Stimulated activated CD4-positive, alpha-beta T cell treated with anti-CD3 and anti-CD28 coated beads, Interleukin-4, amount 100 ng/mL, for 48 hours (primary cell): ENCODE measurements at places on chromosomes 6 and 20.

GRCh38 chr6:144480473-144480872 is 195.3 kb downstream of the UTRN start:
- no peak for DNase-seq

DNA sequence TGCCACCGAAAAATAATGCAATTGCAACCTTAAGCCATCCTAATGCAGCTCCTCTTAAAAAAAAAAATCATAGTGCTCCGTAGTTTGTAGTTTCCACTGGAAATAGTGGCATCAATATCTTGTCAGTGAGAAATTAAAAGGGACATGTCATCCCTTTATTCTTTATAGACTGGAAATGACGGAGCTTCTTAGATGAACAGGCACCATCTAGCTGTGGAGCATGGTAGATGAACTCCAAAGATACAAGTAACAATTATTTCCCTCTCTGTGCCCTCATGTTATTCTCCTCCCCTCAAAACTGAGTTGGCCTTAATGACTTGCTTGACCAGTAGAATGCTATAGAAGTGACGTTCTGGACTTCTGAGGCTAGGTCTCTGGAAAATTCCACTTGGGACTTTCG is 268.1 kb upstream of the SPTLC3 start:
- no peak for DNase-seq

DNA sequence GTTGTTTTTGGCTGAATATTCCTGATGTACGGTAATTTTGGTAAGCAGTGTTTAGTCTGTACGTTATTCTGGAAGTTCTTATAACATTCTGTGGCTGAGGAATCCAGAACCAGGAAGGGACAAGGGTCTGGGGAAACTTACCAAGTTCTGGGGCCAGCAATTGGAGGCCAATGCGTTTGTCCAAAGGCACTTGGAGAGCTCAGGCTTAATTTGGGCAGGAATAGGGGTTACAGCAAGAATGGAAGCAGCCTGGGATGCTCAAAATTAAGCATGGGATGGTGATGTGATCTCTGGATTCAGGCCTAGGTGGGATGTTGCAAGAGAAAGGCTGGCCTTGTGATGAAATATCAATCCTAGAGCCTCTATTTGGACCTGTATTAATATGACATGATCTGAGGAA is 235.2 kb upstream of the NOX3 start:
- DNase-seq = no peak

- no peak for DNase-seq
Measured at GRCh38 chr6:86017236-86017635, 374.6 kb upstream of the SYNCRIP start.

DNA sequence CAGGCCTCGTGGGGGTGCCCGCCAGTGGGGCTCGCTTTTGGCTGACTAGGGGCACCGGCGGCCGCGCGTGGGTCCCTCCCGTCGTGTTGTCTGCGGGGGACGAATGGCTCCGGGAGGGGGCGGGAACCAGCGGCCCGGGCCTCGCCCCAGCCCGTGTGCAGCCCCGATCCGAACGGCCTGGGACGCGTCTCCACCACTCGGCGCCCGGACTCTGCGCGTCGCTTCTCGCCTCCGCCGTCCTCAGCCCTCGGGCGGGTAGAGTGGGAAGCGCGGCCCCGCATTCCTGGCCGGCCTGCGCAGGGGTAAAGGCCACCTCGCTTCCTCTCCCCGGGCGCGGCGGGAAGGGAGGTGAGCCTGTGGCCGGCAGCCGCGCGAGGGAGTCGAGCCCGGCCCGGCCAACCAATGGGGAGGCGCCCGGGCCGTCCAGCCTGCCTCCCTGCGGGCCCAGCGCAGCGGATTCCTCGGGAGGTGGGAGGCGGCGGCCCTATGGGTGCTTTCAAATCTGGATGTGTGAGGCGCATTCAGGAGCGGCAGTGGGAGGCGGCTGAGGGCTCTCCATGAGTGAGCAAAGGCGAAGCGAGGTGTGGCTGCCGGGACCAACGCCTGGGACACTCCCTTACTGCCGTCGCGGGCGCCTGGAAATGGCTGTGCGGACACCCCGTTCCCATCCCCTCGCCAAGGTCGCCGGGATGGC is 1.1 kb upstream of the ZBTB46 start:
- no peak for DNase-seq

- DNase-seq = no peak
Measured at GRCh38 chr20:8089668-8090067, 42.4 kb upstream of the PLCB1 start.

DNA sequence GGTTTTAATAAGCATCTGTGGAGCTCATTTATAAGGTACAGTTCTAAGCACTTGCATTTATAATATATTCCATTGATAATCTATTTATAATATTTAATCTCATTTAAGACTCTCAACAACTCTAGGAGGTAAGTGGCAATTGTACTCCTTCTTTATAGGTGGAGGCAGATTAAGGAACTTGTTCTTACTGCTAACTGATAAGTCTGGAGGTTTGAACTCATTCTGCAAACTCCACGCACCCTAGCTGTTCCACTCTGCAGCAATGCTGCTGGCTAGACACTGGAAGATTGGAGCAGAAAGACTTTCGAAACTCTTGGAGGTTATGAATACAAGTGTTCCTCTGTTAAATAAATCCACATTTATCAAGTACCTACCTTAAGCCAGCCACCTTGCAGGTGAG is 793 bp upstream of the HDAC2 start:
- DNase-seq = no peak

GRCh38 chr6:71490876-71491275 is 202.3 kb downstream of the OGFRL1 start:
- no peak for DNase-seq

DNA sequence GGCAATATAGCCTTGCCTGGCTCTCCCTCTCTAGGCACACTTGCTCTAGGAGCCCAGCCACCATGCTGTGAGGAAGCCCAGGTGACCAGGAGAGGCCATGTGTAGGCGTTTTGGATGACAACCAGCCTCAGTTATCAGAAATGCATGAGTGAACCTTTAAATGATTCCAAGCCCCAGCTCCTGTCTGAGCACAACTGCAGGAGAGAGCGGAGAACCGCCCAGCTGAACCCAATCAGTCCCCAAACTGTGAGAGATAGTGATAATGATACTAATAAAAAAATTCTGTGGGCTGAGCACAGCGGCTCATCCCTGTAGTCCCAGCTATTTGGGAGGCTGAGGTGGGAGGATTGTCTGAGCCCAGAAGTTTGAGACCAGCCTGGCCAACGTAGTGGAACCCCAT is 83.8 kb upstream of the TOX2 start:
- no peak for DNase-seq

DNA sequence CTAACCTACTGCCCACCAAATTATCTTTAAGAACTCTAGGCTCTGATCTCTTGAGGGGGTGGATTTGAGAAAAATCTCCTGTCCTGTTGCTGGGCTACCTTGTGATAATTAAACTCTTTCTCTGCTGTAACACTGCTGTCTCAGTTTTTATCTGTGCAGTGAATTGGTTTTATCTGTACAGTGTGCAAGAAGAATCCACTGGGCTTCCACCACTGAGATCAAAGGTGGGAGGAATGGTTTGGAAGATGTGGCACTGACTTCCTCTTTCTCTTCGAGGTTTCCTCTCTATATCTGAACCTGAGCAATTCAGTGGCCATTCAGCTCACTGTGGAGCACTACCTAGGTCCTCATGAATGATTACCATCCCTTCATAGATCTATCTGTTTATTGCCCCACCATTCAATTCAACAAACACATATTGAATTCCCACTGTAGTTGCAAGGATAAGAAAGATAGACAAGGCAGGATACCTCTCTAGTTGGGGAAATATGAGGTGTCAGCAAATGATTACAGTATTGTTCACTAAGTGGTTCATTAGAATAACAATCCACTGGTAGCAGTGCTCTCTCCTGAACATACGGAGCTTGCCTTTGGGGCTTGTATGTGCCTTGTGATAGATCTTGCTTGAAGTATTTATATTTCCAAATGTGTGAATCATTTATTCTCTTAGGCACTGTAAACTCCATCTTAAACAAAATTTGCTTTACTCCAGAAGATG is 172.1 kb upstream of the ARG1 start:
- DNase-seq = no peak

DNA sequence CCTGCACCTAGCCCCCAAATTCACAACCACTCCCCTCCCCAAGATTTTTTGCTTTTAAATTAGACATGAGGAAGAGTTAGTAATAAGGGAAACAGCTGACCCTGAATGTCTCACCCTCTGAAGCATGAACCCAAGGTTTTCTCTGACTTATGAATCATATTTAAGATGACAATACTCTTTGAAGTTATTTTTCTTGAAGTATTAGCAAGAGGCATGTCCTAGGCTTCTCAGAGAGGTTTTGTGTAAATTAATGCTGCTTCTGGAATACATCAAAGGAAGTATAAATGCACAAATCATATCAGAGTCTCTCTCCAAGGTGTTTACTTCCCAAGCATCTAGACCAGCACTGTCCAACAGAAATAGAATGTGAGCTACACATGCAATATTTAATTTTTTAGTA is 408.1 kb upstream of the MARCKS start:
- DNase-seq = no peak

GRCh38 chr6:10221178-10221577 is 193.7 kb downstream of the TFAP2A start:
- no peak for DNase-seq

GRCh38 chr6:102197211-102197610 is 803.7 kb downstream of the GRIK2 start:
- no peak for DNase-seq

DNA sequence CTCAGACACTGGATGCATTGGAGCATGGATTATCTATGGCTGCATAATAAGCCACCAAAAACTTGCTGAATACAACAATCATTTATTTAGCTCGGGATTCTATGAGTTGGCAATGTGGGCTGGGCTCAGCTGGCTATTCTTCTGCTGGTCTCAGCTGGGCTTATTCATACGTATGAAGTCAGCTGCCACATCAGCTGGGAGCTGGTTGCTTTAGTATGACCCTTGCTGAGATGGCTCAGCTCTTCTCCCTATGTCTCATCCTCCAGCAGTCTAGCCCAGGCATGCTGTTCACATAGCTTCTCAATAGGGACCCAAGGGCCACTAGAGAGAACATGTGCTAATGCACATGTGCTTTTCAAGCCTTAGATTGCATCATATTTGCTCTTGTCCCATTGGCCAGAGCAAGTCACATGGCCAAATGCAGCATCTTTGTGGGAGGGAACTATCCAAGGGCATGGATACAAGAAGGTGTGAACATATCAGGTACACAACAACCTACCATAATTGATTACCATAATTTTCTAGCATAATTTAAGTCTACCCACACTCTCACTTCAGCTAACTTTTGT is 444.6 kb downstream of the KIF16B start:
- DNase-seq = no peak

DNA sequence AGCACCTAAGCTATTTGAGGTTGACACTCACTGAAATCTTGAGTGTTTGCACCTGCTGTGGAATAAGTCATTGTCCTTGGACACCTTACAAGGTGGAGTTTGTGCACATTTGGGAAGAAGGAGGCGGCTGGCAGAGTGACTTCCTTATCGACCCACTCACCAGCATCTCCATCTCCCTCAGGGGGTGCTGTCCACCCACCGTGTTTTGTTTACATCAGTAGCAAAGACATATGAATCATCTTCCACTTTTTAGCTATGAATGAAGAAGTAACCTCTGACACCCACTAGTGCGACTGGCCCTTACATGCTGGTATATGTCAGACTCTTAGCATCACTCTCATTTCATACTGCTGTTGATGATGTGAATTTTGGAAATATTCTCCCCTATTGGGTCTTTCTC is 119.5 kb upstream of the SGK1 start:
- peak; percentile 2 for DNase-seq

- no peak for DNase-seq
Measured at GRCh38 chr6:144488590-144488989, 203.5 kb downstream of the UTRN start.

DNA sequence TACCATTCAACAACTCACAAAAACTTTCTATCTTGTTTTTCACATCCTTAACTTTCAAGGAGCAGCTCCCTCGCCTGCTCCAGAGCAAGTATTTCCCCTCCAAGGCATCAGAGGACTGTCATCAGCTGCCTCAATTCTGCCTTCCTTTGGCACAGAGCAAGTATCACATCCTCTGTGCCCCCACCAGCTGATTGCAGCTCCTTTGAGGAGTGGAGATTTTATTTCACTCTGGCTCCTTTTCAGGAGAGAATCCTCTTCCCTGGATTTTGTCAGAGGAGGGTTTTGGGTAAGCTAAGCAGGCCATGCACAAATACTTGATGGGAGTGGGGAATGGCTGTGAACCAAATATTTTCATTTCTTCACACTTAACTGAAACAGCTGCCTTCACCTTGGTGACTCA is 610.5 kb upstream of the FLRT3 start:
- no peak for DNase-seq

DNA sequence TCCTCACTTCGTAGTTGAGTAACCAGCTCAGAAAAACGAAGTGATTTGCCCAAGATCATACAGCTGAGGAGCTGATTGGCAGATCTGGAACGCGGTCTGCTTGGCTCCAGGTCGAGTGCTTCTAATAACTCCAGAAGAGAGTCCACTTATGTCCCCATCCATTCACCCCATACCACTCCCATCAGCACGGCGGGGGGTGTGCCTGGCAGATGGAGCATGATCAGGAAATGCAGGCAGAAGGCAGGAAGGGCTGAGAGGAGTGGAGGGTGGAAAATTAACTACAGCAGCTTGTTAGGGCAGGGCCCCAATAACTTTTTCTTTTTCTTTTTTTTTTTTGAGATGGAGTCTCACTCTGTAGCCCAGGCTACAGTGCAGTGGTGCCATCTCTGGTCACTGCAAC is 15.0 kb downstream of the FITM2 start:
- DNase-seq = no peak

DNA sequence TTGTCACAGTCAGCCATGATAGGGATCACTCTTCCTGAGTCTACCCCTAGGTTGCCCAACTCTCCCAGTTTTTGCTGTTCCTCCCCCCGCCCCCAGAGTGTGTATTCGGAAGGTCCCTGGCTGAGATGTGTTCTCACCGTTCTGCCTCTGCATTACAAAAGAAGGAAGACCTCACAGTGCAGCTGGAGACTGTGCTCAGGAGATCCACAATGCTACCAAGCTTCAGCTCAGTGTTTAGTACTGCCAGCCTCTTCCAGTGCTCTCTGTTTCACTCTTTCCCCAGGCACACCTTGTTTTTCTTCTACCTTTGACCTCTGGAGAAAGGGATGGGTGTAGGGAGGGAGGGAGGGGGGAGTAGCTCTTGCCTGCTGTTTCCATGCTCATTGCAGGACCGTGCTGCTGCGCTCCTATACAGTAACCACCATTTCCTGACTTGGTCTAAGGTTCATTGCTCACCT is 13.4 kb upstream of the MOCS1 start:
- DNase-seq = no peak

DNA sequence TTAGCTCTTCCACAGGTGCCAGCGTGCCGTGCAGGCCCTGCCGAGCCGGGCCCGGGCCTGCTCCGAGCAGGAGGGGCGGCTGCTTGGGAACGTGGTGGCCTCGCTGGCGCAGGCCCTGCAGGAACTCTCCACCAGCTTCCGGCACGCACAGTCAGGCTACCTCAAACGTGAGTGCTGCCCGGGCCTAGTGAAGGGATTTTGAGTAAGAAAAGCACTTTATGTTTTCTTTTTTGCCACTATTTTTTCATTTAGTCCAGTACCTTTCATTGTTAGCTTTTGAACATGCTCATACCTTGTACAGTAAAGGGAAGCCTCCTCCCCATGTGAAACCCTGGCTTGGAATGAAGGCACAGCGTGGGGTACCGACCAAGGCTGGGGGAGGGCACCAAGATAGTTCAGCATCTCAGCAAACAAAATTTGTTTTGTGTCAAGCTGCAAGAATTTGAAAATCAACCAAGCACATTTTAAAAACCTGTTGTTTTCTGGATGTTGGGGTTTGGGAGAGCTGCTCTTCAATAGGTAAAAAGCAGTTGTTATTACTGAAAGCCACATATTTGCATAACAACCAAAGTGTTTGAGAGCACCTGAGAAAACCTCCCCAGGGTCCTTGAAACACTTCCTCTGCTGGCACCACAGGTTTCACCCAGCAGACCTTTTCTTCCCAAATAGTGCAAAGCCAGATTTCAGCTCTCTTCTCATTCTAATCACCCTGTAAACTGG is 18.4 kb downstream of the STX16 start:
- DNase-seq = no peak
